ENCODE measurements at places on chromosomes 5 and 9.

DNA sequence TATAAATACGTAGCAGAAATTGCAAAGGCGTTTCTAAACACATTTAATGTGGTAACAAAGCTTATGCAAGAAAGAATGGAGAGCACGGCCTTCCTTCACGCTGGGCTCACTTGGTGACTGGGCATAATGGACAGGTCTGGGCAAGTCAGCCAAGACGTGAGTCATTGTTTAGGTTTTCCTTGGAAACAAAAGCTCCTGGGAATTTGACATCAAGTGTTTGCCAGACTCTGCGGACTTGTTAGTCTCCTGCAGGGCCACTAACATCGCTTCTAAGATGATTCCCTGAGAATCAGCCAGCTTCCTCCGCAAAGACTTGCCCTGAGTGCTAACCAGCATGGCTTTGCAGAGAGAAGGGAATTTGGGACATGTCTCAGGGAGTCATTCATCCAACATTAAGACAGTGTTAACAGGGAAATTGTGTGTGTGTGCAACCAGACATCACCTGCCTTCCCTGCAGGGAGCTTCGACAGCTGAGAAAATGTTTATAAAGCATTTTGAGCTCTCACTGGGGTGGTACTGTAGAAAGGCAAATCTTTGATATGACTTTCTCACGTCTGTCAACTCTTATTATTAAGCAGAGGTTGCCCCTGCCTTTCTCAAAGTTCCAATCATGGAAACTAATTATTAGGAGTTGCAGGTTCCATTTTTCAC, 182.5 kb downstream of the NTRK2 start:
- DNase-seq: no peak

DNA sequence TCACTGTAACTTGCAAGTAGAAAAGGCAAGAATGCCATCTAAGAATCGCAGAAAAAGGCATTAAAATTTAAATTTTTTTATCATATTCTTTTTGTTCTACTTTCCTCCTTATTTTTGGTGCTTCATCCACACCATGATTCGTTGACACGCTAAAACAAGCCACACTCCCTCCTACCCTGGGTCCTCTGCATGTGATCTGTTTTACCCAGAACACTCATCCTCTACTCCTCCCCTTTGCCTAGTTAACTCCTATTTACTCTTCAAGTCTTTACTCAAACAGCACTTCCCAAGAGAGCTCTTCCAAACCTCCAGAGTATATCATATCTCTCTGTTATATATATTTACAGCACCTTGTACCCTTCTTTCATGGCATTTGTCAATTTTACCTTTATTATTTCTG, 61.4 kb upstream of the SRP19 start:
- no peak for DNase-seq

- no peak for DNase-seq
Observed at GRCh38 chr5:103375350-103375749, 116.8 kb downstream of the MACIR start.

- DNase-seq: no peak
Observed at GRCh38 chr9:70428781-70429180, 14.3 kb upstream of the KLF9 start.

- no peak for DNase-seq
Observed at GRCh38 chr9:95027914-95028852, 289.3 kb downstream of the FANCC start.

DNA sequence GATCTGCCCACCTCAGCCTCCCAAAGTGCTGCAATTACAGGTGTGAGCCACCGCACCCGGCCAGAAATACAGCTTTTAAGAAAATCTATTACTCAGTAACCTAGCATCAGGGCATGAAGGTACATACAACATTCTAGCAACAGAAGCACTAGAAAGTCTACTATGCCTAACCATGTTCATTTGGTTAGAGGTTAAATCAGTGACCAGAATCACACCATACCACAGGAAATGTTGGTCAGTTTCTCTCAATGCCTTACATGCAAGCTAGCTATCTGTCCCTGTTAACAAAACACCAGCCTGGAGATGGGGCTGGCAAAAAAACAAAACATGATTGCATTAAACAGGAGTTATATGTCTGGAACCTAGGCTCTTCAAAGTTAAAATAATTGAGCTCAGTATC, 104.1 kb downstream of the STRBP start:
- DNase-seq: no peak

DNA sequence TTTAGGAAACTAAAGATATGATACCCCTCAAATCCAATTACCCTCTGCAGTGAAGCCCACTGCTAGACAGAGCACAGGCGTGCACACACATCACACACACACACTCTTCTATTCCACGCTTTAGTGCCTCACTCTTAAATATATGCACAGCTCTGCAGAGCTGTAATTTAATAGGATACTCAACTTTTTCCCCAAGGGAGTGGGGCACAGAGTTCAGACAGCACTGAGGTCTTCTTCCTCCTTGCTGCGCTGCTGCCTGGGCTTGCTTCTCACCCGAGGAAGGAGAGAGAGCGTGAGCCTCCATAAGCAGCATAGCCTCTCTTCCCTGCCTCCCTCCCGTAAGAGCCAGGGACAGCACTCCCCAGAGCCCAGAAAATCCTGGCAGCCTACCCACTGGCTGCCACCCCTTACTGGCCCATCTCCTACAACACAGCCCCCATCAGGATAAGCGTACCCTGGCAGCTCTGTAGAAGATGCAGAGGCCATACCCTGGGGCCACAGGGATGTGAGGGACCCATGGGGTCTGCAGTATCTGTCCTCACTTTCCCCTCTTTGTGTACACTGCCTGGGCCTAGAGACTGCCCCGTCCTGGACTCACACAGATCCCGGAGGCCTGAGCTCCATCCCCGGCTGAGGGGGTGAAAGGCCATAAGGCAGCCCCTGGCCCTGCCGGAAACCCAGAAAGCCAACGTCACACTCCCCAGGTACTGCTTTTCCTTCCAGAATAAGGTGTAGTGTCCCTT, 102.1 kb downstream of the C5orf15 start:
- DNase-seq: no peak

DNA sequence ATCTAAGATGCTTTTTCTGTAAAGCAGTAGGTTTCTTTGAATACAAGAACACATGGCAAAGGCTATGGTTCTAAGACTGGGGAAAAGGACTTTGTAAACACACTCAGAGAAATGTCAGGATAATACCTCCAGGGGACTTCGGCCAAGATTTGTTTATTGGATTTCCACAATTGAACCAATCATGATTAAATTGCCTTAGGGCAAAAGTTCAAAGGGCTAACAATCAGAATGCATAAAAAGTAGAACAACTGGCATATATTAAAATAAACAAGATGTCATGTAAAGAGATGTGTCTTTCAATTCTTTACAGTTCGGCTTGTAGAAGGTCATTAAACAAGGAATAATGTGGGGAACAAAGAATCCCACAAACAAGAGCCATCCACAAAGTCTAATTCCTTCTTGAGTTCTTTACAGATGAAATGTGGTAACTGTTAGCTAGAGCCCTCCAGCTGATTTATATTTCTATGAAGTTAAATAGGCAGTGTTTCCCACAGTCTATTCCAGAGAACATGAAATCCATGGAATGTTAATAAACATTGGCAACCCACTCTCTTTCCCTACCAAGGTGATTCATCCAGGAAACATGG, 565.5 kb downstream of the ZNF608 start:
- no peak for DNase-seq

GRCh38 chr5:139638090-139638735, 9.9 kb upstream of the CXXC5 start:
- DNase-seq: no peak

- no peak for DNase-seq
Observed at GRCh38 chr9:109856785-109857184, 76.8 kb downstream of the PALM2AKAP2 start.

DNA sequence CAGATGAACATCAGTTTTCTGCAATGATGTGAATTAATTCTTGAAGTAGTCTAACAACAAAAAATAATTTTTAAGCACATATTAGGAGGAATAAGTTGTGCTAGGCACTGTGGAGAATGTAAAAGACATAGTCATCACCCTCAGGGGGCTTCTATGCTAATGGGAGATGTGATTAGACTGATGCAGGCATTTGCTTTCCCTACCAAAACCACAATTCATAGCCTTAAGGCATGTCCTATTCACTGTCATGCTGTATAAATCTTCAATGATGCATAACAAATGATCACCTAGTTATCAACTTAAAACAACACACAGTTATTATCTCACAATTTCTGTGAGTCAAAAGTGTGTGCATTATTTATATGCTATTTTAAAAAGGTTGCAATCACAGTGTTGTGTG, 422.6 kb downstream of the MAN2A1 start:
- DNase-seq: no peak

DNA sequence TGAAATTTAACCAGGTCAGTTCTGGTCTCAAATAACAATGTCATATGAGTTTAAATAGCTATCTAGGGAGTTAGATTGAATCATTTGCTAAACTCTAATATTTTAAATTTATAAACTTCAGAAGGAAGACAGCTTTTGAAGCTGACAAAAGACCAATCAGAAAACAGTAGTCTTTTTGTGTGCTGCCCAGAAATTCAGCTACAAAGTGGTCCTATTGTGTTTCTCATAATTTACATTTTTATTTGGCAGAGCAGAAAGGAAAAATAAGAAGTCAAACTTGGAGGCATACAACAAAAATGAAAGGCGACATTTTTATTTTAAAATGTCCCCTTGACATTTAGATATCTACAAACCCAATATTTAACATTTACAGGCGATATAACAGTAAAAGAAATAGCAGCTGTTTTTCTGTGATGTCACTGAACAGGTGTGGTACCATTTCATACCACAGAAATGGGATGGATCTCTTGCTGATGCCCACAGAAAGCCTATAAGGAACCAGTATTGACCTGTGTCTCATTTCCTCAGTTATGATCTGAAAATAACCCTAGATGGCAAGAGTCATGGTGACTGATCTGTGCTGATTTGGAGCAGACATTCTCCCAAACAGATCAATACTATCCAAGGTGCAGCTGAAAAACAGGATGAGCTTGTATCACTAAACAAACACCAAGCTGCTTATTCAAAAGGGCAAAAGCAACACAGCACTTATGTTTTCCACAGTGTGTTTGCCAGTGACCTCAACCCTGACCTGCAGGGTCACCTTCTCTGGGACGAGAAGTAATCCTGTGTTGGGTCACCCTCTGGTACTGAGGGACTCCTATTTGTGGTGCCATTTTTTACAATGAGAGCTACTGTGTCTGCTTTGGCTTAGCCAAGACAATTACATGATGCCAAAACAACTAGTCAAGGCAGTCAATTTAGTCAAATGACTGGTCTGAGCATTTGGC, 3.6 kb upstream of the FST start:
- DNase-seq: no peak

- DNase-seq: no peak
Observed at GRCh38 chr5:22850981-22851380, 2.2 kb downstream of the CDH12 start.

DNA sequence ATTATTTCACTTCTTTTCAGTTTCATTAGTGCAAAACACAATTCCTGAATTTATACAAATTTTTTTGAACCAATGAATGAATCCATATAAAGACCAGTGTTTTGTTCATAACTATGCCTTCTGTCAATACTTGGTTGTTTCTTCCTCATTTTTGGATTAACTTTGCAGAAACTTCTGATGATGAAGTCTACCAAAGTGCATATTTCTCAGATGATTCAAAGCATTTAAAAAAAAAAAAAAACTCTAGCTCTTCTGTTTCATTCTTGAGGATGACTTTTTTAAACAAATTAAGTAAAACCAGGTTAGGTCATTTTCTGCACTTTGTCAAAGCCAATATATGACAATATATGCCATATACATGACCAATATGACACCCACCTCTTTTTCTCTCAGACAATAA, 92.6 kb downstream of the CHSY3 start:
- no peak for DNase-seq

DNA sequence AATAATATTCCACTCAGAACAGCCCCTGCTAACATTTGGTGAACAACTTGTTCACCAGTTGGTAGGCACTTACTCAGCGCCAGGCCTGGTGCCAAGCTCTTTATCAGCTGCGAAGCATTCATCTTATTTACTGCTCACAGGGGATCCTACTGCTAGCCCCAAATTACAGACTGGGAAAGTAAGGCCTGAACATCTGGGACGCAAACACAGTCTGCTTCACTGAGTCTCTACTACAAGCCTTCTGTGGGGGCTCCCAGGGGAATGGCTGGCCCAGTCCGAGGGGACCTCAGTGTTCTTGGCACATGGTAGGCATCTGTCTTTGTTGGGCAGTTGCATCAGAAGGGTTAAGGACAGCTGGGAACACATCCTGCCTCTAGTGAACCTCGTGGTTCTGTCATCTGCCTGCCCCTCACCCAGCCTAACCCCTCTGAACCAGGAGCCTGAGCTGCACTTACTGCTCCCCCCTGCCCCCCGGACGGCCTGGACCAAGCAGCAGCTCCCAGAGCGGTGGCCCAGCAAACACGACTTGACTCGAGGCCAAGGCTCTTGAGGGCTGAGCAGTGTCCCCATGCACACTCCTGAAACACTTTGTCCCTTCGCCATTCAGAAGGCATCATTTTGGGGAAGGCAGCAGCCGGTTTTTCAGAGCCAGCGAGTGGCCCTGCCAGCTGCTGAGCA, at the start of gene PHYHD1:
PHYHD1 (plus strand) TSS at position 602 of the 678 bp plus-strand sequence. CDS start 1,342 bp downstream, outside the sequence.
- no peak for DNase-seq

- DNase-seq: no peak
Observed at GRCh38 chr5:79488775-79489174, 25.2 kb downstream of the HOMER1 start.

- DNase-seq: no peak
Observed at GRCh38 chr5:74360535-74361210, 279.9 kb downstream of the ENC1 start.

DNA sequence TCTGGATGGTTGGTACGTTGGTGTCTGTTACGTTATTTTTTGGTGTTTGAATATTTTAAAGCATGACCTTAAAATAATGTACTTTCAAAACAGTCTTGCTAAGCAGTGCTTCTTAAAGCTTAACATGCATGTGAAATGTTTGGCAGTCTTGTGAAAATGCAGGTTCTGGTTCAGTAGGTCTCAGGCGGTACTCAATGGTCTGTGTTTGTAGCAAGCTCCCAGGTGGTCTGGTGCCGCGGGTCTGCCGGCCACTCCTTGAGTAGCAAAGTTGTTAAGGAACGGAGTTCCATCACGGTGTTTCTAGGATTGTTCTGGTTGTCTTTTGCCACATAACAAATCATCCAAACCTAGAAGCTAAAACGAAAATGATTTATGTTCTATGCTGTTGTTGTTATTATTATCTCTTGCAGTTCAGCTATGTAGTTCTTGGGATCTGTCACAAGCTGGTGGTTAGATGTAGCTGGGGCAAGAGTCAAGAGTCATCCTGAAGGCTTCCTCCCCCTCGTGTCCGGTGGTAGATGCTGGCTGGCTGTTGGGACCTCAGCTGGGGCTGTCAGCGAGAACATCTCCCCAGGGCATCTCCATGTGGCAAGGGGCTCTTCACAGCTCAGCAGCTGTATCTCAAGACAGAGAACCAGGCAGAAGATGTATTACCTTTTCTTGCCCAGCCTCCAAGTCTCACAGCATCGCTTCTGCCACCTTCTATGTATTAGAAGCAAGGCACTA, 186.8 kb downstream of the PALM2AKAP2 start:
- DNase-seq: no peak

DNA sequence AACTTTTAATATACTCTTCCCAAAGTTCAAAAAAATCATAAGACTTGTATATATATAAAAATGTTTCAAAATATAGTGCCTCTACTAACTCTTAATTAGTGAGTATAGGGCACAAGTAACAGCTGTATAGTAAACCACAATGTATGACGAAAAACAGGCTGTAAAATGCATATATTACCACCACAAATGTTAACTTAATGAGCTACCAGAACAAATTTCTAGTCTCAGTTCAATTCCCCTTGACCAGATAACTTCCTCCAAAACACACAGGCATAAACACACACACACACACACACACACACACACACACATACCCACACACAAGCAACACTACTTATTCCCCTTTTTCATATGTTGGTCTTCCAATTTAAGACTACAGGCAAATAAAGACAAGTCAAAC, 78.8 kb downstream of the FBXL17 start:
- no peak for DNase-seq

- DNase-seq: no peak
Observed at GRCh38 chr9:27414220-27414761, 109.8 kb upstream of the IFNK start.
